T-helper 9 cell (primary cell): ENCODE measurements at places on chromosomes 7 and 10.

DNA sequence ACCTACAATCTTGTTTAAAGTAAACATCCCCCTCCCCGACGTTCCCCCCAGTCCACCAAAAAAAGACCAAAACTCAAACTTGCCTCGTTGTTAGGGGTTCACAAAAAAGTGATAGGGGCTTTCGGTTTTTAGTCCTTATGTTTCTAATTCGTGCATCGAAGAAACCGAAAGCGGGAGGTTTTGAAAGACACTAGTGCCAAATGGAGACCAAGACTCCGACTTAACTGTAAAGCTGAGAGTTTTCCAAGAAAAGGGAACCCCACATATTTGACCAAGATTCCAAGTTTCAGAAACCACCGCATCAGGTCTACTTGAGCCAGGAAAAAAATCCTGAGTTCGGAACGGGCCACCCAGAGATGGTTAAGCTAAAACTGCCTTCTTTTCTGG lies 534 bp downstream of the PSMA2 start:
- no peak for DNase-seq

DNA sequence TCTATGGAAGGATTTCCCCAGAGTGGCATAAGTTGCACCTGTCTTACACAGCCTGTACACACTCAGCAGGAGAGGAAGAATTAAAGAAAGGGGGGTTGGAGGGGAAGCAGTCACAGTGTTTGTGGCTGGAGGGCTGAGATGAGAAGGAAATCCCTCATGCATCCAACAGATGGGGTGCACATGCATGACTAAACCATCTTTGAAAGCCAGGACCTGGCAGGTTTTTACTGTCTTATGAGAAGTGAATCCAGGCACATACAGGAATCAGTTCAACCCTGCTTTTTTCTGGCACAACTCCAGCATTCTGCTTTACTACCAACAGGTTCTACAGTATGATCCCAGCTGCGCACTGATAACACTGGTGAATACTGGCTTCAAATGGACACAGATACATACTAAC lies 107.7 kb downstream of the CACNA2D1 start:
- no peak for DNase-seq

GRCh38 chr10:78148216-78148960 lies 114.7 kb downstream of the RPS24 start:
- no peak for DNase-seq

DNA sequence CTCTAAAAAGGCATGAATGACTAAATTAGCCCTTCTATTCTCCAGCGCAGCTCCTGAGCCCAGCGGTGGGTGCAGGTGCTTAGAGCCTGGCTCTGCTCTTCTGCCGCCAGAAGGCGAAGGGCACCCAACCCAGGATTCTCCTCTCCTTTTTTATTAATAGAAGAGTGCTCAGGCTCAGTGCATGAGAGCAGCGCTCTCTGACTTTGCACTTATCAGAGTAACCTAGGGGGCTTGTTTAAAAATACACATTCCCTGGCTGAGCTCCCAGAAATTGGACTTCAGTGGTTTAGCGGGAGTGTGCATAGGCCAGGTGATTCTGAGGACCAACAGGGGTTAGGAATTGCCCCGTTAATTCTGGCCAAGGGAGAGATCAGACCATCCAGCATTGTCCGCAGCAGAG lies 1.7 kb upstream of the PFKP start:
- DNase-seq: no peak

DNA sequence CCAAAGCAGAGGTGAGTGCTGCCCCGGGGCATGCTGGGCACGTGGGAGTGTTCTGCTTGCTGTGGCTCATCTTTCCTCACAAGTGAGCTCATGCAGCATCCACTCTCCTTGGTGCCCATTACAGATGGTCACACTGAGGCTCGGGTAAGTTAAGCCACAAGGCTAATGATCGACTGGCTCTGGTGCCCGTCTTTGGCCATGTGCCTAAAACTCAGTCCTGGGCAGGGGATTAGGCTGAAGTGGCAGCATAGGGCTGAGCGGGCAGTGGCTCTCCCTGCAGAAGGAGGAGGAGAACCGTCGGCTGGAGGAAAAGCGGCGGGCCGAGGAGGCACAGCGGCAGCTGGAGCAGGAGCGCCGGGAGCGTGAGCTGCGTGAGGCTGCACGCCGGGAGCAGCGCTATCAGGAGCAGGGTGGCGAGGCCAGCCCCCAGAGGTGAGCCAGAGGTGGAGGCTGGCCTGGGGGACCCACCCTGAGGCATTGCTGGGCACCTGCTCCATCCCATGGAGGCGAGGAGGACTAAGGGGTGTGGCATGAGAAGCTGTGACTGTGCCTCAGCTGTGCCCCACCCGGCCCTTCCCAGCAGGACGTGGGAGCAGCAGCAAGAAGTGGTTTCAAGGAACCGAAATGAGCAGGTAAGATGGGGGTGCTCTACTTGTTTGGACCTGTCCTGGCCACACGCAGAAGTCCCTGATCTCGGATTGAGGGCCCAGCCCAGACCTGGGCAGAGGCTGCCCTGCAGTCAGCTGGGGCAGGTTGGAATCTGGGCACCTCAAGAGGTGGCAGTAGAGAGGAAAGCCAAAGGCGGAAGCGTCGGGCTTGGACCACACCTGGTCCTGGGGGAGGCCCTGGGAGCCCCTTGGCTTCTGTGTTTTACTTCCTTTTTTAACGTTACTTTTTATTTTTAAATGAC lies 7.3 kb downstream of the PGAM2 start:
- no peak for DNase-seq

DNA sequence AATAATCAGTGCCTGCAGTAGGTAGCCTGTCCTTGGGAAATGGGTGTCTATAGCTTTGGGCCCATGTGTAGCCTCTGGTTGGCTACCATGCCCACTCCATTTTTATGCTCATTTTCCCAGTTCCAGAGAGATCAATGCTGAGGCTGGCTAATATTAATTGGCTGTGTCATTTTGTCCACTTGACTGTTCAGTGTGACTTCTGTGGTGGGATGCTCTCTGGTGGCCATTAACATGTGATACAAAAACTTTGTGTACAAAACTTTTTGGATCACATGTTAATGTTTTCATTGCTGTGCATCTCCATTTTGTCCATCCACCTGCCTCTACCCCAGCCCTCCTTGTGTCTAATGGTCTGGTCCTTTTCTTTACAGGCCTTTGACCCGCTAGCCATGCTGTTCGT lies 22.7 kb downstream of the VIM start:
- DNase-seq: no peak

GRCh38 chr7:121547544-121548092 lies 151.5 kb upstream of the FAM3C start:
- DNase-seq: no peak

GRCh38 chr7:107332488-107333269 lies 137.2 kb upstream of the GPR22 start:
- no peak for DNase-seq

GRCh38 chr10:104084482-104085142 lies 1.1 kb downstream of the COL17A1 start:
- DNase-seq: no peak

DNA sequence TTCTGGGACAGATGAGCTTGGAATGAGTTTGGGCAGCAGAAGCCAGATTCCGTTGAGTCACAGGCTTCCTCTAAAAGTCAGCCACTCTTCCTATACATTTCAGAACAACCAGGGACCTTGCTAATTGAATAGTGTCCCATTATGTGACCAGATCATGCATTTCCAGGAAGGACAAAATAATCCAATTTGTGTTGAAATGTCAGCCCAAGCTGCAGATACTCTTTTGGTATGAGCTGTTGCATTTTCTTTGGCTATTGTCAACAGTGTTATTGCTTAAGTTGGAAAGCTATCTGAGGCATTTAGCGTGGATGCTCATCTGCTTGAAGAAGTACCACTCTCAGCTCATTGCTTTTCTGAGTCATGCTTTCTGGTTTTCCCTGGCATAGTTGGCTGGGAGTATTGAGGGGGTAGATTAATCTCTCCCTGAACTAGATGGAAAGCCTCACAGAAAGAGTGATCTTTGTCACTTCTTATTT lies 223.7 kb upstream of the HABP2 start:
- no peak for DNase-seq

DNA sequence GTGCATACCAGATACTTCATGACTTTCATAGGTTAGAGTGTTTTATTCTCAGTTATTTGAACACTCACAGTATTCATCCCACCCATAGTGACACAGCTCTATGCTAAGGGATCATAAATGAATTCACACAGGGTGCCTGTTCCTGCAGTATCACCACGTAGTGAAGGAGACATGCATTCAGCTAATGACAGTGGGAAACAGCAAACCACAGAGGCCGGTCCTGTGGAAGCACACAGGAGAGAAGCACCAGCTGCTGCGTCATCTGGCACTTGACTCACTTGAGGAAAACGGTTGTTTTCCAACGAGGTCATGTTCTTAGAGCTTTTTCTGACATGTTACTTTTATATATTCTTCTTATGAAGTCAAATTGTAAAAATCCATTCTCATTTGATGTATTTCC lies 73.0 kb downstream of the UBE3C start:
- no peak for DNase-seq

- no peak for DNase-seq
Observed at GRCh38 chr10:30804478-30805055, 175.0 kb upstream of the LYZL2 start.

- no peak for DNase-seq
Observed at GRCh38 chr10:124942317-124943169, 620 bp downstream of the ZRANB1 start.

DNA sequence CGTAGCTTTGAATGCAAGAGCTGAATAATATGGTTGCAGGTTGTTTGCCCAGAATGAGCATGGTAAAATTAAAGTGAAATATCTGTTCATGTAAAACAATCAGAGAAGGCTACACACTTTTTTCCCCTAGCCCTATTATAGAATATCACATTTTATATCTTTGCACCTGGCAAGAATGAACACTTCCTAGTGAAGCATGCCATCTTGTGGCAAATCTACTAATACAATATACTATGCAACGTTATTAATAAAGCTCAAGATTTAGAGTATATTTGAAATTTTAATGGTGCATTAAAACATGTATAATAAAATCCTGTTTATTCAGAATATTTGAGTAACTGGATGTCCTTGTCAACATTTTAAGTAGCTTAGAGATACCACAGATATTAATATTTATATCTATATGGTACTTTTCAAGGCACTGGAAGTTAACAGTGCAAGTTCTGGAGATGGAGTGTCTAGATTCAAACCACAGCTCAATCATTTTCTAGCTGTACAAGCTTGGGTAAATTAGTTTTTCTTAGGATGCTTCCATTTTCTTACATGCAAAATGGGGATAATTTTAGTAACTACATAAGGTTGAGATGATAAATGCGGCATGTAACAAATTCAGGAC lies 643.1 kb upstream of the SEMA3D start:
- DNase-seq: no peak

DNA sequence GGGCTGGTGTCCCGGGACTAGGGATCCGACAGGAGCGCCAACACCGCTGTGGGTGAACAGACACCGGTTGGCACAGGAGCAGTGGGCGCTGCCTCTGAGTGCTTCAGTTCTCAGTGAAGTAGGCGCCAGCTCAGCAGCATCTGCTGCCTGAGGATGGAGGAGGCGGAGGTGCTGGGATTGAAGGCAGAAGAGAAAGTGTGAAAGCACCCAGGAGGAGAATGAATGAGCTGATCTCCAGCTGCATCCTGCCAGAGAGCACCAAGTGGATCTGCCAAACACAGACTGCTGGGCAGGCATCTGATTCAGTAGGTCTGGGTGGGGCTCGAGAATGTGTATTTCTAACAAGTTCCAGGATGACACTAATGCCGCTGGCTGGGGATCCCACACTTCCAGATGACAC lies 74.5 kb downstream of the LANCL2 start:
- no peak for DNase-seq

DNA sequence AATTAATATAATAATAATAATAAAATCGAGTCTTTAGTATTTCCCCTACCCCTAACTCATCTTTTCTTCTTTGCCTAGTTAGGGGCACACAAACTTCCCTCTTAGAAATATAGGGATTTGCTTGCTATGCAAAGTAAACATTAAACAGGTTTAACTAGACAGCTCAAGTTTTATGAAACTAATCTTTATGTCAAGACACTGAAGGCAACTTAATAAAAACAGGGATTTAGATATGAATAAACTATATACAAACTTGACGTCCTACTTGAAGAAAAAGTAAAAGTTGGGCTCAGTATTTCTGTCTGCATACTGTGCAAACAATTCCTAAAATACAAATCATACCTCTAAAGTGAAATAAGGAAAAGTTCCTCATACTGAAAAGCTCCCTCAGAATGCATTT lies 52.1 kb upstream of the CAV2 start:
- no peak for DNase-seq

DNA sequence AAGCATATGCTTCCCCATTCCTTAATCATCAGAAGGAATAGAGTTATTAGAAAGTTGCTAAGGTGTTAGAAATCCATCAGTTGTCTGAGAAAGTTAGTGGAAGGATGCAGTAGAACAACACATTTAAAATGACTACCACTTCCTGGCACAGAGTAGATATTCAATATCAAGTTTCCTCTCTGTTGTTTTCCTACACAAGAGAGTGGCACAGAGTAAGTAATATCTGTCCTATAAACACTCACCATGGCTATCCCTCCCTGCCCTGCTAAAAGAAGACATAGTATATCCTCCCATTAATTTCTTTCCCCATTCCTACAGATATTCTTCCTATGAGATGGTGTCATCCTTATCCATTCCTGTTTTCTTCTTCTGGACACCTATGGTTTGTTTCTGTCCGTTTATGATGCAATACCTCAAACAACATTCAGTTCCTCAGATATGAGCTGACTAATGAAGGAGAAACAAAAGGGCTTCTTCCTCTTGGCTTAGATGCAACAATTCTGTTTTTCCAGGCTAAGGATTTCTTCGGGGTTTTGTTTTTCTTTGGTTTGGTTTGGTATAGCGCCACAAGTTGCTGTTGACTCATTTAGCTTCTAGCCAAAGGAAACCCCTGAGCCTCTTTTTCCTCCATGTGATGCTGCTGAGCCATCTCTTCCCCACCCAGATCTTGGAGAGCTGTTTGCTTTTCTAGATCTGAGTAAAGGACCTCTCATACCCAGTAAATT lies 32.9 kb upstream of the BPGM start:
- no peak for DNase-seq

DNA sequence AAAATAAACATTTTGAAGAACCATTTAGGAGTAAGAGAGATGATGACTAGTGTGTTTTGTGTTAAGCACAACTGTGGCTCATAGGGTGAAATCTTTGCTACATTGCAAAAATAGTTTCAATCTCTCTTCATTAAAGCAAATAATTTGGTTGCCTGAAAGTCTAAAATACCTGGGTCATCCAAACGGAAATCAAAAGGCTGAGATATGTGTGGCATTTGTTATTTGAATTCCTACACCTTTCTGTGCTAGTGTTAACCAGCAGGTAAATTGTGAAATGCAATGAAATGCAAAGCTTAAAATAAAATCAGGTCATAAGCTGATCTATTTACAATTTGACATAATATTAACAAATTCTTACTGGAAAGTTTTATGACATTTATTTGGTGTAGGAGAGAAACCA lies 40.9 kb upstream of the SEMA3E start:
- no peak for DNase-seq

GRCh38 chr7:100091411-100092181 lies 2.8 kb downstream of the COPS6 start:
- DNase-seq: no peak

DNA sequence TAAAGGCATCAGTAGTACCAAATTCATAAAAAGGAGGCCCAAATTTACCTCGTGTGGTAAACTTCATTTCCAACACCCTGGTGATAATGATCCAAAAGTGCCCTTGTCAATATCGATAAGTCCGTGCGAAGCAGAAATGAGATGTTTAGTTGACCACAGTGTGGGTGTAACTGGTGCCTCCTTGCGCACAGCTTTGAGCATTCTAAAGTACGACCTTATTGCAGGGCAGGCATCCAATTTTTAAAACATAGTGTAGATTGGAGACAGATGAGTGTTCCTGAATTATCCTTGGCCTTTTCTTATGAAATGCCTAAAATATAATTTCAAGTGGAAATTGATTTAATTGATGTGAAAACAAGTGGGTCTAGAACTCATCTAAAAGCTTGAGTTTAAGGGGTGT lies 248.4 kb downstream of the TRIL start:
- no peak for DNase-seq

- no peak for DNase-seq
Observed at GRCh38 chr10:17913604-17914003, 38.1 kb upstream of the SLC39A12 start.
